Mesenteric fat pad (tissue), 1 donor: ENCODE measurements at places on chromosomes 16 and 17.
A peak's percentile ranks its signal among the peaks of the same experiment; 100 is the strongest.

GRCh38 chr17:7064261-7064660 is 15.8 kb downstream of the CLEC10A start:
- no peak for DNase-seq

DNA sequence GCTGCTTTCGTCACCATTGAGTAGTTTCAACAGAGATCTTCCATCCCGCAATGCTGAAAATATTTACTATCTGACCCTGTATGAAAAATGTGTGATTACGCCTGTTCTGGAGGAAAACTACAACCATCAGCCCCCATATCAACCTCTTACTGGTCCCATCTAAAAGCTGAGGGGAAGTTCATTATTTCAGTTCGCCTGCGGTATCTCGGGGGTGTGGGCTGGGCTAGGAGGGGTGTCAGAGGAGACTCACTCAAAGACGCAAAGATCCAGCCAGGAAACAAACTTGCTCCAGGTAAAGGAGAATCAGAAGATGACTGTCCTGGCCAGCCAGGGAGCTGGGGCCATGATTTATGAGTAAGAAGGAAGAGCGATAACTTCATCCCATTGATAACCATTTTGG is 13.7 kb downstream of the CACNG1 start:
- peak; percentile 16 for DNase-seq

- DNase-seq: no peak
Observed at GRCh38 chr16:896261-897199, 74.3 kb downstream of the LMF1 start.

- no peak for DNase-seq
Observed at GRCh38 chr17:69857412-69857835, 217.6 kb upstream of the KCNJ16 start.

DNA sequence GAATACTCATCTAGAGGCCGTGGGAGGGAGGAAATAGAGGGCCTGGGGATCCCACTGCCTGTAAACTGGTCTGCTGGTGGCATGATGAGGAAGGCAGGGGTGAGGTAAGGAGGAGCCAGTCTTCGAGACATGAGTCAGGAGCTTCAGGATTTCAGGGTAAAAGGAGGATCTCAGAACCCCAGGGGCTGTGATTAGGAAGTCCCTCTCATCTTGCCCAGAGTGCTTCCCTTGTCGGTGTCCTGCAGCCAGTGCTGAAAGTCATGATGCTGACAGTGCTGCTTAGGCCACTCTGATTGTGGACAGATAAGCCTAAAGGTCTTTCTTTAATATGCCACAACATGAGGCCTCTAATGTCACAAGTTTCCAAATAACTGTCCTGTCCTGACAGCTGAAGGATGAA is 29.6 kb downstream of the COG4 start:
- no peak for DNase-seq

DNA sequence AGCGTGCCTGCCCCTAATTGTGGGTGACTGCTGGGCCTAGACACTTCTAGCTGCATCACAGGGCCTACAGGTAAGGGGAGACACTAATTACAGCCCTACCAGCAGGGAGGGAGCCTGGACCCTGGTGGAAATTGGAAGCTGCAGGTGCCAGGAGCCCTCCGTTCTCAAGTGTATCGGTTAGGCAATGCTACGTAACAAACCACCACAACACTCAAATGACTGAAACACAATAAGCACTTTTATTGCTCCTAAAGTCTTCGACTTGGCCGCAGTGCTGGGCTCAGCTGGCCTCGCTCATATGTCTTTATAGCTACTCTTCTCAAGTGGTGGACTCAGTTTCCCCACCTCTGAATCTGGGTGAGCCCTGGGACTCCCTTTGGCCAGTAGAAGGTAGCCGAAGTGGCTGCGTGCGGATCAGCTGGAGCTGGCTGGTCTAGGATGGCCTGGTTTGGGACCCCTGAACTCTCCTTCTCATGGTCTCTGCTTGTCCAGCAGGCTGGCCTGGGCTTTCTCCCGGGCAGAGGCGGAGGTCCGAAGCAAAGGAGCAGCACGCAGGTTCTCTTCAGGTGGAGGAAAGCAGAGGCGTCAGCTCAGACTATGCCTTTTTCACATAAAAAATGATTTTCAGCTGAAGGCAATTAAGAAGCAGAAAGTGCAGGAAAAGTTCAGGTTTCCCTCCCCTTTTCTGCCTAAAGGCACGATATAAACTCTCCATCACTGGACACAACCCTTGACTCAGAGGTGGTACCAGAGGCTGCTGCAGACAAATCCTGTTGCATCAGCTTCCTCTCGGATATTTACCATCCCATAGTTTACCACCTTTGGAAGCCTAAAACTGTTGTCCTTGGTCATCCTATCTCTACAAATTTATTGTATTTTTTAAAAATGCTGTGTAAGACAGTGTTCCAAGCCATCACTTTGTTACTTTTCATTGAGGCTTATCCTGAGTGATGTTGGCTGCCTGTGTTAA is 8.7 kb upstream of the TMEM170A start:
- DNase-seq: no peak

DNA sequence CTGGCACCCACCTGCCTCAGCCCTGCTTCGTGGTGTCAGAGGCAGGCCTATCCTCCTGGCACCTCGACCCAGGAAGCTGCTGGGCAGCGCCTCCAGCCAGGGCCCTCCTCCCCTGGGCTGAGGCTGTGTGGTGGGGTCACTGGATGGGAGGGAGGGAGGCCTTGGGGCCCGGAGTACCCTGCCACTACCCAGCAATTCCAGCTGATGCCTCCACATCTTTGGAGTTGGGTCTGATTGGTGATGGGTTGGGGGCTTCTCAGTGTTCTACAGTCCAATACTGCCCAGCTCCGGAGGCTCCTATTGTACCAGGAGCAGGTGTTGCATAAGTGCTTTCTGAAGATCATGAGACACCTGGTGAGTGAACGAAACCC is 48.0 kb downstream of the USP22 start:
- no peak for DNase-seq

DNA sequence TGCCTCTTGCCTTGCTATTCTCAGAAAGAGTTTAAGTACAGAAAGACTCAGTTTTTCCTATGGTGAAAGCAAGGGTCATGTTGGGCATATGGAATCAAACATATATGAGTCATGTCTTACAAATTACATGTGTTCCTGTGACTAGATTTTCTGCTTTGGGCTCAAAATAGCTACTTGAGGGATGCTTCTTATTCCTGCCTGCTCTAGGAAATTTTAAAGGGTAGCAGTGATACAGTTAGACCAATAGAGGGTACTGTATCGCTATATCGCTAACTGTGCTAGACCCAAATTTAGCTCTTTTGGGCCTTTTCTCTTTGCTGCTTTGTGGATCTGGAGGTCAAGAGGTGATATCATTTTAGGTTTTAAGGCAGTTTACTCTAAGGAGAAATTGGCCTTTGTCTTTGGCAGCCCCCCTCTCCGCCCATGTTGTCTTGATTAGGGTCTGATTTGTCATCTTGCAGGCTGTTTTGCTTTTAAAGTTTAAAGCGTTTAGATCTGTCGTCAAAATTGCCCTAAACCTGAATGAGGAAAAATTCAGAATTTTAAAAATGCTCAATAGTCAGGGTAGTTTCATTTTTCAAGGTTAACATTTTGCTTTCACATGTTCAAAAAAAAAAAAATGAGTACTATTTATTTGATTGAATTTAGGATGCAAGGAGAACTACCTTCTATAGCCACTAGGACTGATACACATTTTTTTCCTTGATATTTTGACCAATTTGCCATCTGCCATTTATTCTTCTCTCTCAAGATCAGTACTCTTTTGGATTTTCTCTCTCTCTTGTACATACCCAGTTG is 8.8 kb downstream of the NFATC3 start:
- DNase-seq: no peak

GRCh38 chr17:42846594-42847280 is 2.4 kb downstream of the AOC2 start:
- peak; percentile 49 for DNase-seq

DNA sequence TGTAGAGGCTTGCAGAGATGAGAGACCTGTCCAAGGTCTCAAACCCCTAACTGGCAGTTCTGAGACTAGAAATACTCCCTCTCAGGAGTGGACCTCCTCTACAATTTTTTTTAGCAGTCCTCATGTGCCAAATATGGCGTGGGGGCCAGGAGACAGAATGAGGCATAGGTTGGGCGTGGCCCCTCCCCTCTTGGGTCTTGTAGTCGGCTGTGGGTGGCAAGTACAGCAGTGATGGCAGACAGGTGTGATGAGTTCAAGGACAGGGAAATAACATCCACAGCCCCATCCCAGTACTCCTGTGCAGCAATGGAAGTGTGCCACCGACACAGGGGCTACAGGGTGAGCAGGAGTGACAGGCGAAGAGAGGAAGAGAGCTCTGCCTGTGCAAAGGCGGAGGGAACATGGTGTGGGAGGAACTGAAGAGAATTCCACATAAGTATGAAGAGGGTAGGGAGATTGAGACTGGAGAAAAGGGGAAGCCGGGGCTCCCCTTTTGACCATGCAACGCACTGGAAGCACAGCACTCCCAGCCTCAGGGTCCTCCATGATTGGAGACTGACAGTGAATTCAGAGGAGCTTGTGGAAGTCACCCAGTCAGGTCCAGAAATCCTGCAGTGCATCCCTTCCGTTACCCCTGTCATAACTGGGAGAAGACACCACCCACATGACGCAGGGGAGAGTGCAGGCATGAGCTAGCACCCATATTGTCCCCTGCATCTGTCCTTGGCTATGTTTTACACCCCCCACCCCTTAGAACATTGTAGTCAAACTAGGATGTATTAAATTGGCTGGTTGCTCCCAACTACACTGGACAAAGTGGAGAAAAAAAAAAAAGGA is 14.8 kb upstream of the CETP start:
- DNase-seq: no peak

- peak; percentile 2 for DNase-seq
Observed at GRCh38 chr17:43517161-43517560, 29.0 kb downstream of the ETV4 start.

DNA sequence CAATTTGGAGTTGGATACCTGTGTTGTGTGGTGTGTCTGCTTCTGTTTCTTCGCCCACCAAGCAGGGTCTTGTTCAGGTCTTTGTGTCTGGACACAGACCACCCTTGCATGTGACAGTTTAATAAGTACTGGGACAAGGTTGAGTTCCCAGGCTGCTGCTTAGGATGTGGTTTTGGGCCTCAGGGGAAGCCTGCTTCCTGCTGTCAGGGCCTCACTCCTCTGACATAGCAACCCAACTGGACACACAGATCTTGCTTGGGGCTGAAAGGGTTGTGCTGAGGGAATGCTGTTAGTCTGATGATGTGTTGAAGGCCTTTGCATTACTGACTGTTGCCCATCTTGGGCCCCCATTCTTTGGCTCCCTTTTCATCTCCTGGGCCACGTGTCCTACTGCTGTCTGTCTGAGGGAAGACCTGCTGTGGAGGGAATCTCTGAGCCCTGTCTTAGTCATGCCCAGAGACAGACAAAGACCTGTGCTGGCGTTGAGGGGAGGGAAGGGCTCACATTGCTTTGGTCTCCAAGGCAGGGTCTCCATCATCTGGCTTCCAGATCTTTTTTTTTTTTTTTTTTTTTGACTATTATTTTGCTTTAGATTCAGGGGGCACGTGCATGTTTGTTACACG is 4.7 kb upstream of the TGFB1I1 start:
- no peak for DNase-seq

GRCh38 chr17:69066482-69066881 is 5.8 kb upstream of the ABCA9 start:
- DNase-seq: no peak

- DNase-seq: no peak
Observed at GRCh38 chr16:10093576-10093975, 88.7 kb downstream of the GRIN2A start.

DNA sequence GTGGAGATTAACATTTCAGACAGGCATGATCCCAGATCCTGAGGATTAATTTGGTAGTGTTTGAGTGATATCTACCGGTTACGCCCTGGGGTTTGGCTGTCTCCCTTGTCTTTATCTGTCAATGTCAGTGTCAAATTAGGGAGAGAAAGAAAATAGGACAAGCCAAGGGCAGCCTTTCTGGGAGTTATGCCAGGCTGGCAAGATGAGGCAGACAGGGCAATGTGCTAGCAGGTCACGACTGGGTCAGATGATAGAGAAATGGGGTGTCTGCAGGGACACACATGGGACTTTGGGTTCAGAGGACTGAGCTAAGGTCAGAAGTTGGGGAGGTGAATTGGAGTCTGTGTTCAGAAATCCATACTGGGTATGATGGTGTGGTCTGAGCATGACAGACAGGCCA is 27.4 kb upstream of the LYRM9 start:
- no peak for DNase-seq

DNA sequence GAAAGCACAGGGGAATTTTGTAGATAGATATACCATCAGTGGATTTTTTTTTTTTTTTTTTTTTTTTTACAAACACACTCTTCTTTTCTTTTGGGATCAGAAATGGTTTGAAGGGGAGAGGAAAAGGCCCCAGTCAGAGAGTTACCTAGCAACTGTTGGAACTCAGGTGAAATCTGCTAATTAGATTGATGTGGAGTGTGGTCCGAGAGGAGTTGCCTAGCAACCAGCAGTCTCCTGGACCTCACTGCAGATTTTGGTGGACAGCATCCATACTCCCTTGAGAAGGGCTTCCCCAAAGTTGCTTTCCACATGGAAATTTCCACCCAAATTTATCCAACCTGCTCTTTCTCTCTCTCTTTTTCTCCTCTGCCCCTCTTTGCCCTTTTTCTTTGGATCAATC is 165.4 kb downstream of the UTP18 start:
- DNase-seq: no peak

- no peak for DNase-seq
Observed at GRCh38 chr17:70658840-70659239, 489.5 kb downstream of the KCNJ2 start.

DNA sequence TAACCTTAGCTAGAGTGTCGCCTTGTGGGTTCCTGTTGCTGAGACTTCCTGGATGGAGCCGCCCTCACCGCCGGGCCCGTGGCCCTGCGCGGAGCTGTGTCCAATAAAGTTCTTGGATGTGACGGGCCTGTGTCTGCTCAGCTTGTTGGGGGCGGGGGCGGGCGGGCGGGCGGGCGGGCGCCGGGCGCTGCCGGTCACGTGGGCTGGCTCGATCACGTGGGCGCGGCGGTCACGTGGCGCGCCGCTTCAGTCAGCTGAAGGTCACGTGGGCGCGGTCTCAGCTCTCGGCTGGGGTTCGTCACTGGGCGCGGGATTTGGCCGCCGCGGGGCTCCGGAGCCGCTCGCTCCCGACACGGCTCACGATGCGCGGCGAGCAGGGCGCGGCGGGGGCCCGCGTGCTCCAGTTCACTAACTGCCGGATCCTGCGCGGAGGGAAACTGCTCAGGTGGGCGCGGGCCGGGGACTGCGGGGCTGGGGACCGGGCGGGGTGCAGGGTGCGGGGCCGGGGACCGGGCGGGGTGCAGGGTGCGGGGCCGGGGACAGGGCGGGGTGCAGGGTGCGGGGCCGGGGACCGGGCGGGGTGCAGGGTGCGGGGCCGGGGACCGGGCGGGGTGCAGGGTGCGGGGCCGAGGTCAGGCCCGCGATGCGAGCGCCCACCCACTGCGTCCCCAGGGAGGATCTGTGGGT is at the start of gene AMDHD2:
Gene AMDHD2 (plus strand): TSS at position 275 of the 687 bp plus-strand sequence. CDS start 88 bp downstream, at position 363.
- peak; percentile 98 for DNase-seq

- DNase-seq: no peak
Observed at GRCh38 chr16:54462151-54462651, 175.6 kb upstream of the IRX3 start.

GRCh38 chr17:4064366-4064765 is 78.5 kb downstream of the ZZEF1 start:
- no peak for DNase-seq

DNA sequence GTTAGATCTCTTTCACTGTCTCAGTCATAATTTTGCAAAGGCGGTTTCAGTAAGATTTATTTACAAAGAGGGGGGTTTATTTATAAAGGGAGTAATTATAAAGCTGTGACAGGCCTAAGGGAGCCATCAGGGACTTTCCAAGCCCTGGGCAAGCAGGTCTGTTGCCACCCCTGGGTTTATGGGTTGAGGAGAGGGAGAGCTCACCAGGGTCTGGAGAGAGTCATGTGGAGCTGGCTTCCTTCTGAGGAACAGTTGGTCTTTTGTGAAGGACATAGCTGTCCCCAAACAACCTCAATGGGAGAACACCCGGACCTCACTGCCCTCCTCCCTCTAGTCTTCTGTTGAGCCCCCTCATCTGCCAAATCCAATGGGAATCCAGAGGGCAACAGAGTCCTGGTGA is 9.8 kb downstream of the ITGAM start:
- DNase-seq: no peak
